ENCODE measurements at places on chromosomes 11 and 22. TPM values are rescaled to one million over a fixed set of nuclear protein-coding genes. Genes with fewer than 3 reads are reported as not detected.

GAL gene
- 0.28 TPM for total RNA-seq

CYP2D6 gene
- total RNA-seq: 0.19 TPM

PIH1D2 gene
- total RNA-seq: 0.38 TPM

OR52H1 gene
- 0.19 TPM for total RNA-seq

MAP6 gene
- total RNA-seq: 0.27 TPM

LMO2 gene
- 22.5 TPM for total RNA-seq

B4GALNT4 gene
- total RNA-seq: 2.5 TPM

All from endothelial cell of coronary artery (primary cell).